M059J (cell line): ENCODE measurements at places on chromosomes 2 and 18. TPM values are rescaled to one million over a fixed set of nuclear protein-coding genes. Genes with fewer than 3 reads are reported as not detected.

GRCh38 chr2:80231421-80231820, 73.1 kb downstream of the LRRTM1 start:
- no peak for DNase-seq

- DNase-seq: no peak
Observed at GRCh38 chr2:113173542-113174375, at the start of gene PSD4. PSD4 (plus strand) TSS chr2:113173971; CDS start chr2:113182457, 8,486 bp downstream.

DNA sequence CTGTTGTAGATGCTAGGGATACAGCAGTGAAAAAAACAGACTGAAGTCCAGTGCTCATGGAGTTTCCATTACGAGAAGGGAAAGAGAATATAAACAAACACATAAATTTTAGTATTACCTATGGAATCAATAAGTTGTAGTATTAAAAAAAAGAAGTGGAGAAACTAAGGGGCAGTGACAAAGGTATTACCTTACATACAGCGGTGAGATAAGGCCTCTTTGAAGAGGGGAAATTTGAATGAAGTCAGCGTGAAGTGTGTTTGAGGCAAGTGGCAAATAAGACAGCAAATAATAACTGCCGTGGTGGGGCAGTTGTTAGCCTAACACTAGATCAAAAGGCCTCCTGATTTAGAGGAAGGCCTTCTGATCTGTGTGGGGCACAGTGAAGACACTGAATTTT, 57.9 kb downstream of the TLK1 start:
- DNase-seq: no peak

GRCh38 chr2:182606728-182607681, 109.1 kb upstream of the DNAJC10 start:
- DNase-seq: no peak

GRCh38 chr2:102126169-102126568, 16.4 kb upstream of the IL1R1 start:
- DNase-seq: peak; percentile 30

DNA sequence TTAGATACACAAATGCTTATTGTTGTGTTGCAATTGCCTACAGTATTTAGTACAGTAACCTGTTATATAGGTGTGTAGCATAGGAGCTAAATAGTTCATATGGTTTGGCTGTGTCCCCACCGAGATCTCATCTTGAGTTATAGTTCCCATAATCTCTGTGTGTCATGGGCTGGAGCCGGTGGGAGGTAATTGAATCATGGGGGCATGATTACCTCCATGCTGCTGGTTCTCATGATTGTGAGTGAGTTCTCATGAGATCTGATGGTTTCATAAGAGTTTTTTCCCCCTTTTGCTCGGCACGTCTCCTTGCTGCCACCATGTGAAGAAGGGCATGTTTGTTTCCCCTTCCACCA, 190.5 kb upstream of the SESTD1 start:
- no peak for DNase-seq

- DNase-seq: no peak
Observed at GRCh38 chr2:114039677-114040076, 149.8 kb downstream of the ACTR3 start.

- peak; percentile 5 for DNase-seq
Observed at GRCh38 chr2:189676471-189676870, 2.0 kb downstream of the ANKAR start.

- peak; percentile 70 for DNase-seq
Observed at GRCh38 chr2:99602476-99602875, 112.7 kb upstream of the REV1 start.

- DNase-seq: no peak
Observed at GRCh38 chr2:196534495-196534894, 105.0 kb upstream of the CCDC150 start.

GRCh38 chr2:2799151-2799697, 468.1 kb upstream of the MYT1L start:
- DNase-seq: no peak

DNA sequence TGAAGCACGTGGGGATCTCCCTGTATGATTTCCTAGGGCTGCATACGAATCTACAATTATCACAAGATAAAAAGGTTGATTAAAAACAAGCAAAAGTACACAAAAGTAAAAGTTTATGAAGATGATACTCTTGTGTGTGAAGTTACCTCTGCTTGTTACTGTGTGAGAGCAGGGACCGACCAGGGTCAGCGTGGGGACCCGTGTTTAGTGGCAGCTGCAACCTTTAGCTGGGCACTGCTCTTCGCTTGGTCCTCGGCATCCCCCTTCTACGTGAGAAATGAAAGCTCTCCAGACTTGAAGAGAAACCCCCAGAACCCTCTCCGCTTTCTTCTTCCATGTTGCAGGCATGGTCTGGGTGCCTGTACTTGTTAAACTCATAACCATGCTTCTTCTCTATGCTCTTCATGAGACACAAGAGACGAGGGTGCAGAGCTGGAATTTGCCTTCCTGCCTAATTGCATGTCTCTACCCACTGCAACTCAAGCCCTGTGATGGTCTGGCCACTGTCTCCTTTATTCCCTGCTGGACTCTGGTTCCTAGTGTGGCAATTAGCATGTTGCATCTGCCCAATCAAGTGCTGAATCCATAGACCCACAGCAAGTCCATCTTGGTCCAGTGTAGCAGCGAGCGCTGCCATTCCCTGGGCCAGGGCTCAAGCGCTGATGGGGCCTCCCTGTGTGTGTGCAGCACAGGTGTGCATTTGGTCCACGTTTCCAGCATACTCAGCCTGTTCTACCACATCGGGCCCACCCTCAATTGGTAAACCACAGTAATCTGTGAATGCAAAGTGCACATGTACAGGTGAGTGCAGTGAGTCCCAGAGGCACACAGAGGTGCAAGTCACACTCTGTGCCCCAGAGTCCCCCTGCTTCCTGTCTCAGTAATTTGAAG, 88.5 kb downstream of the TWIST2 start:
- DNase-seq: no peak

DNA sequence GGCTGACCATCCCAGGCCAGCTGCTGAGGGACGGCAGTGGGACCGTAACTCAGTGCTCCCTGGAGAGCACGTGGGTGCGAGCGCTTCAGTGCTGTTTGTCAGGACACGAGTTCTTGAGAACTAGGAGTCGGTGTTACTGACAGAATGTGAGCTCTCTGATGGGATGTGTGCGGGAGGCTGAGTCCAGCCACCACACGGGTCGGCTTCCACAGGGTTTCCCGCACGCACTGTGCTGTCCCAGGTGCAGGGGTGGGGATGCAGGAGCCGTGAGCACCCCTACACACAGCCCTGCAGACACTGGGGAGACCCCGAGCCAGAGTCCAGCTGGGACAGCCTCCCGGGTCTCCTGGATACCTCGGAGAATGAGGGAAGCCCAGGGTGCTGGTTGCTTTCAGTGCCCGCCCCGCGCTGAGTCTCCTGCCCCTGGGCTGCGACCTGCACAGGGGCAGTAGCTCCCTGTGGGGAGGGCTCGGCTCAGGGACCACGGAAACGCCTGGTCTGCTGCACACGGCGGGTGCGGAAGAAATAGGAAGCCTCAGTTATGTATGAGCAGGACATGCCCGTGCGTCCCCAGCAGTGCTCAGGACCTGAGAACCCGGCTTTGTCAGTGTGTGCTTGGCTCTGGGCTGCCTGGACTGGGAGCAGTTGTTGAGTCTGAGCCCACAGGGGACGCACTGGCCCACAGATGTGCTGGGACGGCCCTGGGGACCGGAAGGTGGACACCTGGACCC, 71.2 kb downstream of the KCNG2 start:
- no peak for DNase-seq

DNA sequence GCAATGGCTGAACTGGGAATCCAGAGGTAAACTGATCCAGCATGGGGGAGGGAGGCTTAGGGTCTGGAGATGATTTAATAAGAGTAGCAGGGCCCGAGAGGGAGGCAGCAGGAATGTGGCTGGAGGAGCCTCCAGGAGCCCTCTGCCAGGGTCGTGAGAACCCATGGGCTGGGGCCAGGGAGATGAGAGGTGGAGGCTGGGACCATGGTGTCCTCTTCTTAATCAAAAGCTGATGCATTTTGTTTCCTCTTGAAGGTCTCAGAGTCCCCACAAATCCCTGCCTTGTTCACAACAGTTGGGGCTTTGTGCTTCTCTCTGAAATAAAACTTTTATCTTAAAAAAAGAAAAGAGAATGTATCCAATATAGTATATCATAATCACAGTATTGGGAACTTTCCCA, 123.7 kb upstream of the ZNF516 start:
- no peak for DNase-seq

- no peak for DNase-seq
Observed at GRCh38 chr2:25116956-25117355, 51.4 kb downstream of the POMC start.

DNA sequence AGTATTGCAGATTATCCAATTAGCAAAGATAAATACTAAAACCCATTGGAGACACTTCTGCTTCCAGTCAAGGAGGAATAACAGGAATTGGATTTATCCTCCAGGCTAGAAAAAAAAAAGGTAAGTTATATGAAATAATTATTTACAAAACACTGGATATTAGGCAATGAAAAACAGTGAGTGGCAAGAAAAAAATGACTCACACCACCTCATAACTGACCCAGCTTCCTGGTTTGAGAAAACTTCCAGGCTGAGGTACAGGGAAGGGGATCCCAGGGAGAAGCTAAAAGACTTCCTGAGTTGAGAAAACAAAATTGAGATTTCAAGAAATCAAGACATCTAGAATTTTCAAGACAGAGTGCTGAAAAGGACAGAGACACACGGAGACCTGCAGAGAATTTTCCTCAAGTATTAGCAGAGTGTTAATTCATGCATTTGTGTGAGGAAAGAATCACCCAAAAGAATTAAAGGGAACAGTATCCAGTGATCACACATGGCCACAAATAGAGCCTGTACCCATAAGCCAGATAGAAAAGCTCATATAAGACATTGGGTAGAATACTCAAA, 17.4 kb downstream of the SRD5A2 start:
- DNase-seq: peak; percentile 3

DNA sequence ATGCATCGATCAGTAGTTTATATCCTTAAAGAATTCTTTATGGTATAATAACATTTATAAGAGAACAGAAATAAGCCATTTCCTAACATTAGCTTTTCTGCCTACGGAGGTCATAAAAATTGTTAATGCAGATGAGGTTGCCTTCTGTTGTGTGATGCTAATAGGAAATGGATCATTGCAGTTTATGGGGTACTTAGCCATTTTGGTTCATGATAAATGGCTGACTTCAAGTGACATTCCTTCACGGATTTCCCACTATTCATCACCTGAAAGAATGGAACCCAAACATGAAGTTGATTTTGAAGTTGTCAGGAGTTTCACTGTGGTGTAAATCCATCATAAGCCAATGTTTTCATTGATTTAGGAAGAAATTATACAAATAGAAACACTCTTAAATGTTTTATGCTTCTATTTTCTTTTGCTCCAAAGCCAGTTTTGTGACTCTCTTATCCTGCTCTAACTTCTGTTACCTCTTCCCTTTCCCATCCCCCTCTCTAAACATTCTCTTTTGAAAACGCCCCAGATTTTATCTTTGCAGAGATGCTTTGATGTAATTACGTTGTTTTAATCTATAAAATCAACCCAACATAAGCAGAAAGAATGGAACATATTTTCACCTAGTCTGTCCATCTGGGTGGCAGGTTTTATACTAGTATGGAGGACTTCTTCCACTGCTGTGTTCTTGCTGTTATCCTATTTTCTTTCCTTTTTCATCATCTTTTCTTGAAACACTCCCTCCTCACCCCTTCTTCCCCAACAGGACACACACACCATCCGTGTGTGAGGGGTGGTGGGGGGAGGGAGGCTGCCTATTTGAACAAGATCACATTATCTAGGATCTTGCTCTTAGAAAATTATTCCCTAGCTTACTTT, 58.2 kb downstream of the GREB1L start:
- DNase-seq: no peak

DNA sequence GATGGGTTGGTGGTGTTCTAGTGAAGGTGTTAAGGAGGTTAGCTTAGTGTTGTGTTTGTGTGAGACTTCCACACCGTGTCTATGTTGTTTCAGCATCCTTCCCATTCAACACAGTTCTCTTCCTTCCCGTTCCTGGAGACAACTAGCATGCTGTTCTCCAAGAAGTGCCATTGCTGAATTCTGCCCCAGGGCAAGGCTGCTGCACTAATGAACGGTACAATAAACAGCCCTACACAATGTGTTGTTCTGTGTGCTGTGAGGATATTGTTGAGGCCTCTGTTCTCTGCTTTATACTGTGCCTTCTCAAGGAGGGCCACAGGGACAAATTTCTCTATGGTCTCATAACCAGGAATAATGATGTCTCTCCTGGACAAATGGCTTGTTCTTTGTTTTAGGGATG, 39.8 kb upstream of the ZEB2 start:
- DNase-seq: no peak

The ZNF396 gene
- 1.7 TPM in 2 replicates for total RNA-seq

The SPATA3 gene
- not detected in 2 replicates for total RNA-seq

The CNDP1 gene
- not detected in 2 replicates for total RNA-seq

The EHD3 gene
- total RNA-seq: 9.8 and 19.2 TPM in 2 replicates

The NT5DC4 gene
- total RNA-seq: not detected in 2 replicates

The ERMN gene
- 0.12 and 0.17 TPM in 2 replicates for total RNA-seq

The KATNAL2 gene
- total RNA-seq: 2.0 and 4.0 TPM in 2 replicates

The ALPI gene
- total RNA-seq: not detected in 2 replicates

The REG3A gene
- total RNA-seq: not detected in 2 replicates

The VWC2L gene
- total RNA-seq: 0.02 TPM in 1 of 2 replicates, not detected in the other
